Naive thymus-derived CD8-positive, alpha-beta T cell (primary cell): ENCODE measurements at places on chromosomes 5 and 9. TPM values are rescaled to one million over a fixed set of nuclear protein-coding genes. Genes with fewer than 3 reads are reported as not detected.

The DNAH5 gene
- not detected for total RNA-seq

The PCDHGA3 gene
- not detected for total RNA-seq

The SLC25A46 gene
- total RNA-seq: 43.7 TPM

The PKN3 gene
- total RNA-seq: 1.8 TPM

The TAF1L gene
- total RNA-seq: 0.08 TPM

DNA sequence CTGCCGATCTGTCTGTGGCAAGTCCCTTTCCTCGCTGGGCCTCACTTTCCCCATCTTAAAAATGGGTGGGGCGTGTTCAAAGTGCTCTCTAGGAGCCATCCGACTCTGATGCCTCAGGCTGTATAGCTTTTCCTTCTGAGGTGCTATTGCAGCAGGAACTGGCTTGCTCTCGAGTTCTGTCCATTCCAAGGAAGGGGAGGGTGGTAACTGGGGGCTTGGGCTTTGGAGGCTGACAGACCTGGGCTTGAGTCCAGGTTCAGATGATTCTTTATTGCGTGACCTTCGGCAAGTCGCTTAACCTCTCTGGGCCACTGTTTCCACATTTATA lies 139.5 kb downstream of the RGS3 start:
- no peaks in the 10 kb centered on the region for H3K27me3 ChIP-seq
- peaks cover 2% of the 10 kb centered on the region for H3K36me3 ChIP-seq
- H3K27ac ChIP-seq: no peak overlapping the region
- DNase-seq: no peak

DNA sequence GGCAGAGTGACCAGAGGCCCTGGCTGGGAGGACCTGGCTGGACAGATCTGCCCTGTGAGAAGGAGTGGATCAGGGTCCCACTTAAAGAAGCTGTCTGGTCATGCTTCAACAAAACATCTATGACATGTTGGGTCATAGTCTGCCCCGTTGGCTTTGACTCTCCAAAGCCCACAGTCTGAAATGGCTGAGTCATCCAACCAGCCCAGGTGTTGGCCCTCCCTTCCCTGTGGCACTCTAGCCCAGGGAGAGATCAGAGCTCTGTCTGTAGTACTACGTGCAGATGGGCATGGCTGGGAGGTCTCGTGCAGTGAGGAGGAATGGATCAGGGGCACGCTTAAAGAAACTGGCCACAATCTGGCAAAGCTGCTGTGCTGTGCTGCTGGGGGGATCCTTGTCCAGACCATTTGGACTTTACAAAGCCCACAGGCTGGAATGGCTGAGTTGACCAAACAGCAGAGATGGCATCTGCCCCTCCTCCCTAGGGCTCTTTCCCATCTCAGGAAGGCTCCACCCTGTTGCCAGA lies 206.1 kb downstream of the TUSC1 start:
- H3K27me3 ChIP-seq: no peaks in the 10 kb centered on the region
- H3K4me3 ChIP-seq: no peak overlapping the region
- no peak for DNase-seq
- H3K36me3 ChIP-seq: peaks cover 10% of the 10 kb centered on the region
- no peak overlapping the region for H3K27ac ChIP-seq

- DNase-seq: no peak
- H3K27ac ChIP-seq: peak overlapping the region; percentile 83
- peaks cover 28% of the 10 kb centered on the region for H3K36me3 ChIP-seq
- peaks cover 24% of the 10 kb centered on the region for H3K4me1 ChIP-seq
- peak overlapping the region; percentile 34 for H3K4me3 ChIP-seq
Measured at GRCh38 chr5:55650386-55650785, 61.7 kb downstream of the SLC38A9 start.

DNA sequence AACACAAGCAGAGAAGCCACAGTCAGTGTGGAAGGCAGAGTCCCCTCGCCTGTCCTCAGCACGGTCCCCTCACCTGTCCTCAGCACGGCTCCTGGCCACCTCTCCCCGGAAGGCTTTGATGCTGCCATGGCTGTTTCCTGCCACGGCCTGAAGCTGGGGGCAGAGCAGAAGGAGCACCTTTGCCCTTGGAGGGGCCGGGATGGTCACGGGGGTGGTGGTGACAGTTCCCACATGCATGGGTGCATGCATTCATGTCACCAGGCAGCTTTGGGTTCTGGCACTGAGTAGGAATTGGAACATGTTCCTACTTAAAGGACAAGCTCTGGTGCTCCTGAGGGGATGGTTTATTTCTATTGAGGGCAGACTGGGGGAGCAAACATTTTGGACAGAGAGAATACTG lies 57.8 kb upstream of the PHYKPL start:
- H3K27me3 ChIP-seq: peaks cover 22% of the 10 kb centered on the region
- H3K27ac ChIP-seq: no peak overlapping the region
- no peaks in the 10 kb centered on the region for H3K4me1 ChIP-seq
- H3K36me3 ChIP-seq: no peaks in the 10 kb centered on the region
- no peak for DNase-seq
- H3K4me3 ChIP-seq: no peak overlapping the region

DNA sequence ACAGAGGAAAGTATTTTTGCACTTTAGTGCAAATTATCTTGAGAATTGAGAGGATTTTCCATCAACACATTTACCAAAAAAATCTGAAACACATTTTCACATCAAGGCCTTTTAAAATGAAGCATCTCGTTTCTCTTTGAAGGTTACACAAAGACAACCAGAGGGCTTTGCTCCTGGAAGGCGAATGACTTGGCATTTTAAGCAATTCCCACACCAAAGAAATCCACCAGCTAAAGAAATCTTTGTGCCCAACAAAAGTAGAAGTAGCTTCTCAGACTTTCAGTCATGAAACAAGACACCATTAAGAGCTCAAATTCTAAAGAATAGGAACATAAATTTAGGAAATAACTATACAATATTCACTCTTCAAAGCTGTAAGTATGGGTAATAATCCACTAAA lies 59.9 kb downstream of the HABP4 start:
- DNase-seq: no peak
- H3K4me3 ChIP-seq: no peak overlapping the region
- no peaks in the 10 kb centered on the region for H3K27me3 ChIP-seq
- peaks cover 2% of the 10 kb centered on the region for H3K4me1 ChIP-seq

- H3K4me3 ChIP-seq: no peak overlapping the region
- DNase-seq: no peak
- no peak overlapping the region for H3K27ac ChIP-seq
- H3K27me3 ChIP-seq: peaks cover 4% of the 10 kb centered on the region
- H3K4me1 ChIP-seq: no peaks in the 10 kb centered on the region
Measured at GRCh38 chr5:52605317-52606313, 182.1 kb upstream of the ITGA1 start.

- DNase-seq: no peak
- H3K4me1 ChIP-seq: no peaks in the 10 kb centered on the region
- no peak overlapping the region for H3K4me3 ChIP-seq
- H3K36me3 ChIP-seq: no peaks in the 10 kb centered on the region
Measured at GRCh38 chr5:120252839-120253238, 211.3 kb upstream of the PRR16 start.

GRCh38 chr9:108837530-108837929 lies 18.3 kb downstream of the ACTL7B start:
- peaks cover 3% of the 10 kb centered on the region for H3K27me3 ChIP-seq
- DNase-seq: no peak
- H3K27ac ChIP-seq: no peak overlapping the region

DNA sequence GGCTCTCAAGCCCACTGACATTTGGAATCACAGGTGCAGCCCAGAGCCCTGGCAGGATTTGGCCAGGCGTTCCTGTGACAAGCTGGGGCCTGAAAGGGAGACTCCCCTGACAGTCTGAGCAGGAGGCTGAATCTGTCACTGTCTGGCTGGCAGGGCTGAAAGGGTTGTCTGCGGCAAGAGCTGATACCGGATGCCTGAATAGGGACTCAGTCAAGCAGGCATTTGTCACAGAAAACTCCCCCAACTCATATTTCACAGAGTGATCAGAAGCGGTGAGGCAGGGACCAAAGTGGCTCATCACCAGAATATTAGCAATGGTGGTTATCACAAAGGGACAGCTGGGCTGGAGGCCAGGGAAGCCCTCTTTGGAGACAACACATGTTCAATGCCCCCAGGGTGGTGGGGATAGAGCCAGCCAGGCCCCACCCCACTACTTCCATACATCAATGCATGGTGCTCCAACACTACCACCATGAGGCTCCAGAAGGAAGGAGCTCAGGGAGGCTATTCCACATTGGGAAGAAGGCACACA lies 295.5 kb downstream of the DTWD2 start:
- H3K4me3 ChIP-seq: no peak overlapping the region
- H3K4me1 ChIP-seq: no peaks in the 10 kb centered on the region
- H3K27ac ChIP-seq: no peak overlapping the region
- no peak for DNase-seq
- H3K27me3 ChIP-seq: no peaks in the 10 kb centered on the region

- no peak overlapping the region for H3K27ac ChIP-seq
- H3K36me3 ChIP-seq: peaks cover 9% of the 10 kb centered on the region
- H3K27me3 ChIP-seq: no peaks in the 10 kb centered on the region
Measured at GRCh38 chr9:5892456-5893133, 1.9 kb downstream of the MLANA start.

- no peaks in the 10 kb centered on the region for H3K27me3 ChIP-seq
- no peak overlapping the region for H3K4me3 ChIP-seq
- H3K4me1 ChIP-seq: peaks cover 5% of the 10 kb centered on the region
- DNase-seq: no peak
- peaks cover 12% of the 10 kb centered on the region for H3K36me3 ChIP-seq
- no peak overlapping the region for H3K27ac ChIP-seq
Measured at GRCh38 chr5:139131465-139131864, 66.7 kb downstream of the SIL1 start.

- DNase-seq: no peak
- H3K36me3 ChIP-seq: no peaks in the 10 kb centered on the region
- no peaks in the 10 kb centered on the region for H3K4me1 ChIP-seq
- no peaks in the 10 kb centered on the region for H3K27me3 ChIP-seq
- no peak overlapping the region for H3K27ac ChIP-seq
- H3K4me3 ChIP-seq: no peak overlapping the region
Measured at GRCh38 chr5:136613230-136613629, 247.9 kb upstream of the TRPC7 start.

GRCh38 chr5:125883223-125883622 lies 540.0 kb upstream of the GRAMD2B start:
- no peak overlapping the region for H3K4me3 ChIP-seq
- no peak overlapping the region for H3K27ac ChIP-seq
- no peaks in the 10 kb centered on the region for H3K27me3 ChIP-seq
- H3K36me3 ChIP-seq: no peaks in the 10 kb centered on the region

DNA sequence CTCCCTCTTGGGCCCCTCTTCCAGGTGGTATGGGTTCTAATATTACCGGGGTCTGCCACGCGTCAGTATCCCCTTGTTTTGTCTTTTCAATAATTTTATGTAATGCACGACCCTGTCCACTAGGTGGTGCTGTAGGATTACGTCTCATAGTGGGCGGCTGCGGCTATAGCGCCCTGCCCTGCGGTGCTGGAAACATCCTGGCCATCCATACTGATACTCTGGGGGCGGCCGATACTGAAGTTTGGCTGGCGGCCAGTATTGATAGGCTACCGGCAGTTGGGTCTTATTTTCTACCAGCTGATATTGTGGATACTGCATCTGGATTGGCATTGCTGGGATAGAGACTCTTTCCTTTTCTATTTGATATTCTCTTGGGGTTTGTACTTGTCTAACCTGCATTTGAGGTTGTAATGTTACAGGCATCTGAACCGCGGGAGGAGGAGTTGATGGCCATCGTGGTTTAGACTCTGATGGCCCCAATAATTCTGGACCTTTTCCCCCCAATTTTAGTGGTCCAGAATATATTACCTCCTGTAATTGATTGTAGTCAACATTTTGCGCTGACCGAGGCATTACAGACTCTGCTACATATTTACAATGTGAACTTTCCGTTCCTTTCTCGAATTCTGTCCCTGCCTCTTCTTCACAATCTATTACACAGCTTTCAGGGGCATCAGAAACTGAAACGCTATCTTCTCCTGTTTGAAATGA lies 3.3 kb upstream of the TMEM141 start:
- no peak overlapping the region for H3K4me3 ChIP-seq
- H3K36me3 ChIP-seq: no peaks in the 10 kb centered on the region
- H3K27me3 ChIP-seq: no peaks in the 10 kb centered on the region

DNA sequence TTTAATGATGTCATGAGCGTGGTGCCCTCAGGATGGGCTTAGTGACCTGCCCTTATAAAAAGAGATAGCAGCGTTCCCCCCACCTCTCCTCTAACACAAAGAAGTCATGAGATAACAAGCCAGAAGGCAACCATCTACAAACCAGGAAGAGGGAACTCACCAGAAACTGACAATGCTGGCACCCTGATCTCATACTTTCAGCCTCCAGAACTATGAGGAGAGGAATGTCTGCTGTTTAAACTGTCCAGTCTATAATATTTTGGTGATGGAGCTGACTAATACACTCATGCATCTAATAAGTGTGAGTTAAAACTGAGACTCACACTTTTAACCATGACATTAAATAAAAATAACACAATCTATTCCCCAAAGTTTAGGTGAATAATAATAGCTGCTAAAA lies 156.1 kb upstream of the SPEF2 start:
- no peaks in the 10 kb centered on the region for H3K4me1 ChIP-seq
- H3K27ac ChIP-seq: no peak overlapping the region
- H3K4me3 ChIP-seq: no peak overlapping the region
- peaks cover 9% of the 10 kb centered on the region for H3K27me3 ChIP-seq

- H3K36me3 ChIP-seq: no peaks in the 10 kb centered on the region
- no peak for DNase-seq
- H3K4me3 ChIP-seq: no peak overlapping the region
- H3K27ac ChIP-seq: no peak overlapping the region
Measured at GRCh38 chr5:514101-514485, 10.2 kb downstream of the SLC9A3 start.

DNA sequence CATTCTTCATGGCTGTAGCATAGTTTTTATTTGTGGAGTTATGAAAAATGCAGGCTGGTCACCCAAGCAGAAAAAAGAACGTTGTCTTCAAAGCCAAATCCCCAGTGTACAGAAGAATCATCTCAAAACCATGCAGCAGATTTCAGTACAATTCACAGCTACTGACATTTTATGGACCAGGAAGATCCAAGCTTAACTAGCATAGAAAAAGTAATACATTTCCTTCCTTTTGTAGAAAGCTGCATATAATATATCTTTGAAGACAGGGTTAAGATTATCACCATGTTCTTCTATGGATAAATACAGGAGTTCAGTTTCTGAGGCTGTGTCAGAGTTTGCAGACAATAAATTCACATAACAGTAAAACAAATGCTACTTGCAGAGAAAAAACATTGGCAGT lies 1054.8 kb upstream of the C9orf72 start:
- no peaks in the 10 kb centered on the region for H3K36me3 ChIP-seq
- DNase-seq: no peak
- H3K4me3 ChIP-seq: no peak overlapping the region
- H3K27ac ChIP-seq: no peak overlapping the region
- no peaks in the 10 kb centered on the region for H3K27me3 ChIP-seq

DNA sequence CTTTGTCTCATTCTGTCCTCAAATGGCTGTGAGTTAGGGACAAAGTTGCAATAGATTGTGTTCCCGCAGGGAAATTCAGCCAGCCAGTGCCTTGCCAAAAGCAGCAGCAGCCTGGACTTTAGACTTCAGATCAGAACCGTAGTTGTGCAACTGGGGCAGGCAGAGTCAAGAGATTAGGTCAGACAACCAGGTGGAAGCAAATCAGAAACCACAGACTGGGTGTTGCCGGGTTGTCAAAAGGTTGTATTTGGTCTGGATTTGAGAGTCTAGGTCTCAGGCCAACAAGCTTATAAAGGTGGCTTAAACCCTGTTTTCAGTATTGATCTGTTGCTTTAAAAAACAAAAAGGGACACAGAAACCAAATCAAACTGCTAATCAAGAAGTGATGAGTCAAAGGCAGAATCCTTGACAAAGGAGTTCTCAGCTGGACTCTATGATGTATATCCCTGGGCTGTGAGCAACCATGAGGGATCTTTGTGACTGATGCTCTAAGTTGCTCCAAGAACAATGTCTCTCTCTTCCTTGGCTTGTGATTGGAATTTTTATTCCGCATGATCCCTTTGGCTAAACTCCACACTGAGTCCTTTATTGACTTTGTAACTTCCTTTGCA lies 20.9 kb downstream of the RFK start:
- H3K4me3 ChIP-seq: no peak overlapping the region
- DNase-seq: no peak
- no peak overlapping the region for H3K27ac ChIP-seq
- no peaks in the 10 kb centered on the region for H3K27me3 ChIP-seq
- no peaks in the 10 kb centered on the region for H3K36me3 ChIP-seq
